WERI-Rb-1 (cell line): ENCODE measurements at places on chromosomes 16 and 17.

DNA sequence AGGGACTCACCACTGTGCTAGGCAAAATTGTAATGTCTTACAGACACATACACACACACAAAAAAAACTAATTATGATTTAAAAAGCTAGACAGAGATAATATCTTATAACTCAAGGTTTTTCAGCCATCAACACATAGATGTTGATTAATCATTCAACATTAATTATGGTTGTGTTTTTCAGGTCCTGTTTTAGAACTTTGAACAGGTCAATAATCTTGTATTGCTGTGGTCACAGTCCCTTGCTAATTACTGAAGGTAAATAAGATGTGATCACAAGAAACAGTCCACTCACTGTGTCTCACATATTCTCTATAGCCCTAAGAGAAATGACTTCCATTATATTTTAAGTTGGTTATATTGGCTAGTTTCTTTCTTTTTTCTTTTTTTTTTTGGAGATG lies 32.4 kb upstream of the TENT4B start:
- no peak for DNase-seq

DNA sequence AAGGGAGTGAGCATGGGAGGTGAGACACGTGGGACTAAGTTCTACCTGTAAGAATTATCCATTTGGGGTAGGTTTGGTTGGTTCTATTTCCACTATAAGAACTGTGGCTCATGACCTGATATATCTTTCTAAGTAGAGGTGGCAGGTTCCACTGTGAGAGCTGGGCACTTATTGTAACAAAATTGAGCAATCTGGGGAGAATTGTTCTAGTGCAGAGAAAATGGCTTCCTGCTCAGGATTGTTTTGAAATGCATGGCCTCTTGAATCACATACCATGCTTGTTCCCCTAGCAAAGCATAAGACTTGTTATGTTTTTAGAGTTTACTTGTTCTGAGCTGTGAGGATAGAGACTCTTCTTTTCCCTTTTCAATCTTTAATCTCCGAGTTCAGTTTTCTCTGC lies 125.9 kb downstream of the MAP2K6 start:
- no peak for DNase-seq

GRCh38 chr16:1787322-1788094 lies 4.7 kb downstream of the NUBP2 start:
- DNase-seq = no peak

GRCh38 chr16:74202009-74202408 lies 94.6 kb upstream of the PSMD7 start:
- DNase-seq = no peak

DNA sequence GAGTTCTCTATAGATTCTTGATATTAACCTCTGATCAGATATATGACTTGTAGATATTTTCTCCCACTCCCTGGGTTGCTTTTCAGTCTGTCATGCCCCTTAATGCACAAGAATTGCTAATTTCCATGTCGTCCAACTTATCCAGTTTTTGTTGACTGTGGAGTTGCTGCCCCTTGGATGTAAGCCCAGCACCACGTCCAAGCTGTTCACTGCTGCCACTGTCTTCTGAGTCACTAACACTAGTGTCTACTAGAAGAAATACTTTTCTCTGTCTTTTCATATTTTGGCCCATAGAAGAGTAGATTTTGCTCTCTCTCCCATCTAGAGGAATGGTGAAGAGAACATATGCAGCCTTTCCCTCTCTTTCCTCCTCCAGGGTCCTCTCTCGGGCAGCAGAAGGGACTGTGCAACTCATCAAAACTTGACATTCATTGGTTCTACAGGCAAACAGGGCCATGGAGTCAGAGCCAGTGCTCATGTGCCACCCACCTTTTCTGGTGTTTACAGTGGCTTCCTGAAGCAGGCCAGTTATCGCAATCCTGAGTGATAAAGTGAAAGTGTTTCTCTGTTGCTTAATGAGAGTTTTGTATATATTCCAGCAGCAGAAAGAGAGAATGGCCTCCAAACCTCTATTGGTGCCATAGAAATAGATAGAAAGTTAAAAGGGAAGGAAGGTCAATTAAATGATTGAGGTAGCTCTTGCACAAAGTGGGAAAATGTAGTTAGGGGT lies 22.6 kb upstream of the PMP22 start:
- no peak for DNase-seq

GRCh38 chr16:89921702-89922476 lies 1.3 kb upstream of the TUBB3 start:
- DNase-seq = peak; percentile 65

- DNase-seq = no peak
Observed at GRCh38 chr16:27687605-27688004, 137.7 kb downstream of the KATNIP start.
